ENCODE measurements at places on chromosomes 1 and 21.

GRCh38 chr1:152873495-152873894, 4.6 kb upstream of the SMCP start:
- DNase-seq: no peak

GRCh38 chr1:220391491-220391890, 119.2 kb upstream of the RAB3GAP2 start:
- DNase-seq: no peak

GRCh38 chr1:6935911-6936690, 150.8 kb downstream of the CAMTA1 start:
- DNase-seq: peak; percentile 13

GRCh38 chr1:214473387-214473786, 78.0 kb downstream of the PTPN14 start:
- no peak for DNase-seq

GRCh38 chr1:157274698-157275534, 136.7 kb upstream of the ETV3 start:
- DNase-seq: no peak
